Natural killer cell treated with Interleukin-12 subunit alpha and Interleukin-12 subunit beta and Interleukin-15 and Interleukin-18, amount 100 ng/mL, for 72 hours (primary cell): ENCODE measurements at places on chromosomes 1 and 21. TPM values are rescaled to one million over a fixed set of nuclear protein-coding genes. Genes with fewer than 3 reads are reported as not detected.

Gene S100A2
- total RNA-seq = 0.48 TPM

Gene RAVER2
- total RNA-seq = 1.6 TPM

DNA sequence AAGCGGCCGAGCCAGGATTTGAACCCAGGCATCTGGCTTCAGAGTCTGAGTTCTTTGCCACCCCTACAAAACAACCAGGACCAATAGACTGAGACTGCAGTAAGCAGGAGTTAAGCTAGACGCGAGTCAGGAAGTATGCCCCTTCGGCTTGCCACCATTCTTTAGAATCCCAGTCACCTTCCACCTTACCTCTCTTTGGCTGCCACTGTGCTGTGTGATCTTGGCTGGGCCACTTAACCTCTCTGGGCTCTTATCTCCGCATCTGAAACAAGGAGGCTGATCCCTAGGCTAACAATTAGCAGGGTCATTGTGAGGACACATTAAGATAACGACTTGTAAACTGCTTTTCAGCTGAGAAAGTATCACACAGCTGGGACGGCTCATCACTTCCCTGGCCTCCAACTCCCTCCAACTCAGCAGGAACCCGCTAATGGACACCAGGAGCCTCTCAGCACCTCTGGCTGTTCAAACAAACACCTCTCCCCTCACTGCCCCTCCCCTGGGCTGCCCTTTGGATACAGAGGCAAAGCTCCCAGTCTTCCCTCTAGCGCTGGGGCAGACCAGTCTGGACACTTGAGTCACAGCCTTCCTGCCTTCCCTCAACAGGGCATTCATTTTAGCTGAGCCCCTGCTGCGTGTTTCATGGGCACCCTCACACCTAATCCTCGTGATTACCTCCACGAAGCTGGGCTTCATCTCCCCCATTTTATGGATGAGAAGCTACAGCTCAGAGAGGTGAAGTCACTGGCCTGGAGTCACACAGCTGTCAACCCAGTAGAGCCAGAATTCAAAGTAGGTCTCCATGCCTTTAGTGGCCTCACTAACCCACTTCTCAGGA is 83.2 kb downstream of the CAMK2N1 start:
- no peak for DNase-seq

DNA sequence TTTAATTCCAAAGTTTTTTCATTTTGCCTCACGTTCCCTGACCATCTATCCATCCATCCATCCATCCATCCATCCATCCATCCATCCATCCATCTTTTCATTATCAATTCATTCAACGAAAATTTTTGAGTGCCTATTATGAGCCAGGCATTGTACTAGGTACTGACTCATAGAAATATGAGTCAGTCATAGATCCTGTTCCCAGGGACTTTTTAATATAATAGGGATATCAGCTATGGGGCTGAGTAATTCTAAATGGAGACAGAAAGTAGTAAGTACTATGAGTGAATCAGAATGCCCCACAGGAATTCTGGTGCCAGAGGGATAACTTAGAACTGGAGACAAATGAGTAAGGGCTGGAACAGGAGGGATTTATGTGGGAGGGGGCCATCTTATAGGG is 49.8 kb upstream of the GNG12 start:
- no peak for DNase-seq
